Breast epithelium (tissue), 4 donors: ENCODE measurements at places on chromosomes 2 and 18.
A peak's percentile ranks its signal among the peaks of the same experiment; 100 is the strongest.

- H3K27me3 ChIP-seq: no peaks in the 10 kb centered on the region
- H3K4me1 ChIP-seq: no peaks in the 10 kb centered on the region
- H3K27ac ChIP-seq: no peak overlapping the region
- DNase-seq: no peak
- no peak overlapping the region for H3K4me3 ChIP-seq
Measured at GRCh38 chr2:12959935-12960334, 243.2 kb downstream of the TRIB2 start.

GRCh38 chr18:45275367-45276113 lies 339.7 kb upstream of the SLC14A2 start:
- H3K27ac ChIP-seq: no peak overlapping the region
- H3K4me3 ChIP-seq: no peak overlapping the region
- no peak for DNase-seq
- H3K27me3 ChIP-seq: no peaks in the 10 kb centered on the region
- no peaks in the 10 kb centered on the region for H3K4me1 ChIP-seq
- H3K36me3 ChIP-seq: no peaks in the 10 kb centered on the region

GRCh38 chr2:120778244-120778643 lies 42.6 kb downstream of the GLI2 start:
- no peak for DNase-seq
- H3K27me3 ChIP-seq: no peaks in the 10 kb centered on the region
- no peak overlapping the region for H3K27ac ChIP-seq
- H3K4me3 ChIP-seq: no peak overlapping the region
- no peaks in the 10 kb centered on the region for H3K4me1 ChIP-seq

- no peak for DNase-seq
- no peaks in the 10 kb centered on the region for H3K27me3 ChIP-seq
- H3K36me3 ChIP-seq: no peaks in the 10 kb centered on the region
- no peak overlapping the region for H3K27ac ChIP-seq
Measured at GRCh38 chr2:157375384-157375783, 49.8 kb upstream of the ERMN start.

DNA sequence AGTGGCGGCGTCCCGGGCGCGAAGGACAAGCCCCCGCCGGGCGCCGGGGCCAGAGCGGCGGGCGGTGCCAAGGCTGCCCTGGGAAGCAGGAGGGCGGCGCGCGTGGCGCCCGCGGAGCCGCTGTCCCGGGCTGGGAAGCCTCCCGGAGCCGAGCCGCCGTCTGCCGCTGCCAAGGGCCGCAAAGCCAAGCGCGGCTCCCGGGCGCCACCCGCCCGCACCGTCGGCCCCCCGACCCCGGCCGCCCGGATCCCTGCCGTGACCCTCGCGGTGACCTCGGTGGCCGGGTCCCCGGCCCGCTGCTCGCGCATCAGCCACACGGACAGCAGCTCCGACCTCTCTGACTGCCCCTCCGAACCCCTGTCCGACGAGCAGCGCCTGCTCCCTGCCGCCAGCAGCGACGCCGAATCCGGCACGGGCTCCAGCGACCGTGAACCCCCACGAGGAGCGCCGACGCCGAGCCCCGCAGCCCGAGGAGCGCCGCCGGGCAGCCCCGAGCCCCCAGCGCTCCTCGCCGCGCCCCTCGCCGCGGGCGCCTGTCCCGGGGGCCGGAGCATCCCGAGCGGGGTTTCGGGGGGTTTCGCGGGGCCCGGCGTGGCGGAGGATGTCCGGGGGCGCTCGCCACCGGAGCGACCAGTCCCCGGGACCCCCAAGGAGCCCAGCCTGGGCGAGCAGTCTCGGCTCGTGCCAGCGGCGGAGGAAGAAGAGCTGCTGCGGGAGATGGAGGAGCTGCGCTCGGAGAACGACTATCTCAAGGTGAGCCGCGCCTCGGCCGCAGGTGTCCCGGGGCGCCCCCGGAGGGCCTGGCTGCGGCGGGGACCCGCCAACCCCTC lies 820 bp downstream of the MTCL1 start:
- peaks cover 6% of the 10 kb centered on the region for H3K4me1 ChIP-seq
- no peak for DNase-seq
- peak overlapping the region; percentile 72 for H3K4me3 ChIP-seq
- H3K27me3 ChIP-seq: no peaks in the 10 kb centered on the region

GRCh38 chr18:38944446-38945024 lies 1378.9 kb upstream of the CELF4 start:
- DNase-seq: no peak
- H3K4me3 ChIP-seq: no peak overlapping the region
- H3K36me3 ChIP-seq: no peaks in the 10 kb centered on the region
- no peaks in the 10 kb centered on the region for H3K27me3 ChIP-seq

GRCh38 chr2:168033966-168034365 lies 213.4 kb downstream of the STK39 start:
- no peaks in the 10 kb centered on the region for H3K4me1 ChIP-seq
- no peak overlapping the region for H3K4me3 ChIP-seq
- no peaks in the 10 kb centered on the region for H3K27me3 ChIP-seq
- DNase-seq: no peak

GRCh38 chr2:235048549-235048948 lies 96.7 kb downstream of the SH3BP4 start:
- peak; percentile 22 for DNase-seq
- no peaks in the 10 kb centered on the region for H3K36me3 ChIP-seq
- H3K4me3 ChIP-seq: no peak overlapping the region
- no peaks in the 10 kb centered on the region for H3K27me3 ChIP-seq

GRCh38 chr2:62409442-62409841 lies 96.6 kb downstream of the TMEM17 start:
- peak overlapping the region; percentile 92 for H3K27ac ChIP-seq
- H3K36me3 ChIP-seq: no peaks in the 10 kb centered on the region
- DNase-seq: no peak
- H3K4me3 ChIP-seq: no peak overlapping the region
- H3K4me1 ChIP-seq: peaks cover 14% of the 10 kb centered on the region

GRCh38 chr2:36137612-36138011 lies 218.0 kb upstream of the CRIM1 start:
- no peak overlapping the region for H3K4me3 ChIP-seq
- H3K4me1 ChIP-seq: no peaks in the 10 kb centered on the region
- no peak overlapping the region for H3K27ac ChIP-seq
- H3K36me3 ChIP-seq: no peaks in the 10 kb centered on the region
- no peaks in the 10 kb centered on the region for H3K27me3 ChIP-seq

GRCh38 chr18:67363694-67364093 lies 152.8 kb downstream of the DSEL start:
- H3K4me1 ChIP-seq: no peaks in the 10 kb centered on the region
- DNase-seq: no peak
- H3K4me3 ChIP-seq: no peak overlapping the region
- no peak overlapping the region for H3K27ac ChIP-seq
- no peaks in the 10 kb centered on the region for H3K36me3 ChIP-seq

- no peaks in the 10 kb centered on the region for H3K36me3 ChIP-seq
- H3K27me3 ChIP-seq: no peaks in the 10 kb centered on the region
- no peak for DNase-seq
- no peaks in the 10 kb centered on the region for H3K4me1 ChIP-seq
- H3K27ac ChIP-seq: no peak overlapping the region
Measured at GRCh38 chr2:127401757-127402695, 14.3 kb upstream of the MAP3K2 start.

DNA sequence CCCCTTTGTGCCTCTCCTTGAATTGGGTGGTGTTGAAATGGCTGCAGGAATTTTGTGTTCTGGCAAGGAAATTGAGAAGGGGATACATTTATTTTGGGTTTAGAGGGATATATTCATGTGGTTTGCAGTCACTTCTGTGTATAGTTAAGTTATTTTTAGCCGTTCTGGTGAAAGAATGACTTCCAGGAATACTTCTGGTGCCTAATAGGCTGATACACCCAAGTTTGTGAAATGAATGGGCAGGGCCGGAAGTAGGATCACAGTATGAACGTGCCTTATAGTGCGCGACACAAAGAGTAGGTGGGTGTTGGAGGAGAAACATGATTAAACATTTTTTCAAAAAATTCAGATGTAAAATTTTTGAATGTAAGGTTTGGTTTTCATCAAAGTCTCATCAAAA lies 168.6 kb upstream of the ATP5MC3 start:
- no peaks in the 10 kb centered on the region for H3K4me1 ChIP-seq
- H3K4me3 ChIP-seq: no peak overlapping the region
- no peak for DNase-seq
- no peaks in the 10 kb centered on the region for H3K36me3 ChIP-seq

DNA sequence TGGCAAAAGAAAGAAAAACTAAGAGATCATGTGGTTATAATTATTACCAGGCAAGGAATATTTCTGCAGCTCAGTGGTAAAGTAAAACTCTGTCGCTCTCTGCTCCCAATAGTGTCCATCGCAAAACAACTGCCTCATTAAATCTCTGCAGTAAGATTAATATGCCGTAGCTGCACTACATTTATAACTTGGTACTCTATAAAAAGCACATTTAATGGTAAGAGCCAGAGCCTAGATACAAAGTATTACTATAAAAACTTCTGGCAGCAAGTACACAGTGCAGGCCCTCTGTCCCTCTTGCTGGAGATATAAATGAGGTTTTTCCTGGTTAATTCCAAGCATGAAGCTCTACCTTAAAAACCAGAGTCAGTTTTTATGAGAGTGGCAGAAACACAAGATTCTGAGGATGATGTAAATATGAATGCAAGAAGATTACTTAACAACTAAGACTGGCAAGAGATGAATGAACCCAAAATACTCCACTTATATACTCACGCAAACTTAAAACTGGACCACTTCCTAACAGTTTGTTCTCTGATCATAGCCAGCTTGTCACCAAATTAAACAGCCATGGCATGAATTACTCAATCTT lies 25.5 kb downstream of the ZNF521 start:
- no peaks in the 10 kb centered on the region for H3K27me3 ChIP-seq
- H3K4me1 ChIP-seq: no peaks in the 10 kb centered on the region
- DNase-seq: no peak

DNA sequence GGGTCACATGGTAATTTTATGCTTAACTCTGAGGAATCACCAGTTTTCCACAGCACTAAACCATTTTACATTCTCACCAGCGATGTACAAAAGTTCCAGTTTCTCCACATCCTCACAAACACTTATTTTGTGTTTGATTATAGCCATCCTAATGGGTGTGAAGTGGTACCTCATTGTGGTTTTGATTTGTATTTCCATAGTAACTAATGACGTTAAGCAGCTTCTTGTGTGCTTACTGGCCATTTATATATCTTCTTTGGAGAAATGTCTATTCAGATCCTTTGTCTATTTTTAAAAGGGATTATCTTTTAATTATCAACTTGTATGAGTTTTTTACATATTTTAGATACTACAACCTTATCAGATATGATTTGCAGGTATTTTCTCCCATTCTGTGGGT lies 42.0 kb downstream of the CCDC150 start:
- H3K4me3 ChIP-seq: no peak overlapping the region
- no peaks in the 10 kb centered on the region for H3K4me1 ChIP-seq
- no peaks in the 10 kb centered on the region for H3K36me3 ChIP-seq
- DNase-seq: no peak

DNA sequence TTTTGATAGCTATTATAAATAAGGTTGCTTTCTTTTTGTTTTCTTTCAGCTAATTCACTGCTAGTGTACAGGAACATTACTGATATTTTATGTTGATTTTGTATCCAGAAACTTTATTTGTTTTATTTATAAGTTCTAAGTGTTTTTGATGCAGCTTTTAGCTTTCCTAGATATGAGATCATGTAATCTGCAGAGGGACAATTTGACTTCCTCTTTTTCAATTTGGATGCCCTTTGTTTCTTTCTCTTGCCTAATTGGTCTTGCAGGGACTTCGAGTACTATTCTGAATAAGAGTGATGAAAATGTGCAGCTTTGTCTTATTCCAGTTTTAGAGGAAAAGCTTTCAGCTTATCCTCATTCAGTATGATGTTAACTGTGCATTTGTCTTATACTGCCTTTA lies 643.4 kb upstream of the CDH2 start:
- no peaks in the 10 kb centered on the region for H3K36me3 ChIP-seq
- H3K4me3 ChIP-seq: no peak overlapping the region
- H3K27me3 ChIP-seq: no peaks in the 10 kb centered on the region
- H3K27ac ChIP-seq: no peak overlapping the region
- no peak for DNase-seq

GRCh38 chr2:206521612-206522011 lies 78.3 kb downstream of the ADAM23 start:
- H3K27me3 ChIP-seq: no peaks in the 10 kb centered on the region
- H3K4me1 ChIP-seq: no peaks in the 10 kb centered on the region
- no peak for DNase-seq
- no peak overlapping the region for H3K27ac ChIP-seq
- no peaks in the 10 kb centered on the region for H3K36me3 ChIP-seq

DNA sequence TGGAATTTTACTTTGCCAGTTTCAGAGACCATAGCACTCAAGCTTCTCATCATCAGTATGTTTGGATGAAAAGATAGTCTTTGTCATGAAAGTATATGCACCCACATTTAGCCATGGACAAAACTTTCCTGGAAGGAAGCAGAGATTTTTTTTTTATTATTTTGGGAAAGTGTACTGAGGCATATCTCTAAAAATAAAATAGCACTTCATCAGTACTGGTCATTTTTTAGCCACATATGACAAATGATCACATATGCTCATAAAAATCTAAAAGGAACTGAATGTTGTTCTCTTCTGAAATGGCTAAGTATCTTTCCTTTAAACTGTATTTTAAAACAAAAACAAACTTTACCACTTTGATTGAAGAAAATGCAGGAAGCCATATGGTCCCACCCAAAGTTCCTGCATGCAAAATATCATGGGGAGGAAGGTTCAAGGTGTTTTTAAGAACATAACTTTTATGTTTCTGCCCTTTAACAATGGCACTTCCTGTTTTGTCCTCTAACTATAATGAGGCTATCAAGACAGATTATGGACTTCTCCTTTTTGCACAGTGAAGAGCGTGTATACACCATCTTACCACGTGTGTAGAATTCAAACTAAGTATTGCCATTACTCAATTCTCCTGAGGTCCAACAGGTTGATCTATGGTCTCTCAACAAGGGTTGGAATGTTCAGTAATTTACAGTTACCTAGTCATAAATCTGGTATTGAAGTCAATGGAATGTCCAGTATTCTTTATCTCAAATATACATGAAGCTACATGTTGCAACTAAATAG lies 77.1 kb upstream of the SLC39A10 start:
- H3K36me3 ChIP-seq: no peaks in the 10 kb centered on the region
- no peak for DNase-seq
- no peak overlapping the region for H3K27ac ChIP-seq
- H3K4me1 ChIP-seq: no peaks in the 10 kb centered on the region
- H3K4me3 ChIP-seq: no peak overlapping the region
- H3K27me3 ChIP-seq: no peaks in the 10 kb centered on the region

GRCh38 chr2:64846177-64846576 lies 143.0 kb upstream of the SLC1A4 start:
- no peaks in the 10 kb centered on the region for H3K27me3 ChIP-seq
- no peak overlapping the region for H3K27ac ChIP-seq
- no peak overlapping the region for H3K4me3 ChIP-seq
- DNase-seq: no peak
- H3K36me3 ChIP-seq: no peaks in the 10 kb centered on the region
- peaks cover 5% of the 10 kb centered on the region for H3K4me1 ChIP-seq
